IMR-90 (cell line): ENCODE measurements at places on chromosomes 5 and 9. TPM values are rescaled to one million over a fixed set of nuclear protein-coding genes. Genes with fewer than 3 reads are reported as not detected.
A peak's percentile ranks its signal among the peaks of the same experiment; 100 is the strongest.

The ZNF883 gene
- 0.54 and 0.83 TPM in 2 replicates for total RNA-seq

DNA sequence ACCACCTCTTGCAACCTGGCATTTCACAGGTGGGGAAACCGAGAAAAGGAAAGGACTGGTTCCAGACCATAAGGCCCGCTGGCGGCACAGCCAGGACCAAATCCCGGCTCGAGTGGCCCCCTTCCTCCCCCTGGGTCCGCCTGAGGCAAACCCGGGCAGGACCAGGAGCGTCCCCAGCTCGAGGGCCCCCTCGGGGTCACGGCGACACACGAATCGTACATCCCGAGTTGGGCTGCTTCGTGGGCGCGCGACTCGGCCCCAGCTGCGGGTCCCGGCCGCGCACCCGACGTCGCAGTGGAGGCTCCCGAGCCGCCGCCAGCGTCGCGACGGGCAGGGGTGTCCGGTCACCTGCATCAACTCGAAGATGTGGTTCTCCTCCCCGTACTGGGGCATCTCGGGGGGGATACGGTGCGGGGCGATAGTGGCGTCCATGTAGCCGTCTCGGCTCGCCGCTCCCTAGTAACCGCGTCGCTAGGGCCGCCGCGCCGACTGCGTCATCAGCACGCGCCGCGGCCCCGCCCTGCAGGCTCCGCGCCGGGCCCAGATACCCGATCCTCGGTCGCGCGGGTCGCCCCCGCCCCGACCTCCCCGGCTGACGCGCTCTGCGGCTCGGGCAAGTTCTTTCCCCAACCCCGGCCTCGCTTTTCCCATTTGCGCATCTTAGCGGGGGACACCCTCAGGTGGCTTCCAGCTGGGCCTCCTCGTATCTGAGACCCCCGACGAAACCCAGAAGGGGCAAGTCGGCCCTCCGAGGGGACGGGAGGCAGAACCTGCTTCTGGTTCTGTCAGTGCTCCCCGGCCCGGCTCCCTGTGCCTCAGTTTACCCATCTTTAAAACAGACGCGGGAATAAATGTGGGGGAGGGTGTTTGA lies at the start of gene AK8:
Gene AK8 (minus strand): TSS at position 461 of the 871 bp plus-strand sequence. CDS start 29 bp downstream, at position 432.
- H3K27me3 ChIP-seq = peaks cover 5% of the 10 kb centered on the region; the same call in 1 of the 2 replicates
- peak; percentile 66 for DNase-seq
- no peaks in the 10 kb centered on the region for H3K36me3 ChIP-seq

- no peak overlapping the region for H3K27ac ChIP-seq
- no peaks in the 10 kb centered on the region for H3K4me1 ChIP-seq
- H3K27me3 ChIP-seq = no peaks in the 10 kb centered on the region
- no peaks in the 10 kb centered on the region for H3K36me3 ChIP-seq
- no peak overlapping the region for H3K4me3 ChIP-seq
- DNase-seq = no peak
Measured at GRCh38 chr5:44794371-44794770, 14.4 kb upstream of the MRPS30 start.

DNA sequence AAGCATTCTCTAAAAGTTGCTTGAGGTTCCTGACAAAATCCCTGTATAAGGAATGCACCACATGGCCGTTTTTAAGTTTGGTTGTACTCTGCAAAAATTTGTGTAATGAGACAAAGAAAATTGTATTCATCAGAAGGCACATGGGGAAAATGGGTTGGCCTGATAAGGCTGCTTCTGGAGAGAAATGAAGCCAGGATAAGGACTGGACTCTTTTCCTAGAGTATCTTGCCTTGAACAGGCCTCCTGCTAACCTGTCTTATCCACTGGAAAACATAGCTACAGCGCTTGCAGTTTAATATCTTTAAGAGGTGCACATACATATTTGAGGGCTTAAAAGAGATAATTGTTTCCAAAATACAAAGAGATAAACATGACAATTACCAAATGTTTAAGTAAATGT lies 41.4 kb upstream of the IFNK start:
- H3K4me1 ChIP-seq = no peaks in the 10 kb centered on the region
- no peak overlapping the region for H3K4me3 ChIP-seq
- H3K27ac ChIP-seq = no peak overlapping the region
- no peaks in the 10 kb centered on the region for H3K27me3 ChIP-seq
